ENCODE measurements at places on chromosomes 4 and X.

DNA sequence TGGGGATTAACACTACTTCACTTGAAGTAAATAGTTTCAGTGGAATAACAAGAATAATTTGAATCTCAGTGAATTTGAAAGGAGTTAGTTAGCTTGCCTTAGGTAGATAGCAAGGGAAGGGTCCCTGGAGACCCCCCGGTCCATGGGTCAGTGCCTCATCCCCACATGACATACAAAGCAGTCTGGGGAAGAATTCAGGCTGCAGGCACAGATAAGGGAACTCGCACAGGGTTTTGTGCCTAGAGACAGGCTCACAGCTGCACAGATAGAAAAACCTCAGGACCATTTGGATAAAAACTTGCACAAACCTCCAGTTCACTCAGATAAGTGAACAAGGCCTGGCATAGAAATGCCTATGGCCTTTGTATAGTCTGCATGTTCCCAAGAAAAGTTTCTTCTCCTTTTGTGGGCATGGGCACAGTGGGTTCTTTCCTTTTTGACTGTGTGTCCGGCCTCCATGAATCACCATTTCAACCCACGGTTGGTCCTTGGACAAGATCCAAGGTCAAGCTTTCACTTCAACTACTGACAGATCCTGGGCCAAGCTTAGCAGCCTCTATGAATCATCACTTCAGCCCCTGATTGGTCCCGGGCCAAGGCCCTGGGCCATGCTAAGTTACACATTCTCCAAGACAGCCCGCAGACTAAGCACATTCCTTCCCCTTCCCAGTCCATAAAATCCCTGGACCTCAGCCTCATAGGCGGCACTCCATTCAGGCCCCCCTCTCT is 108.3 kb upstream of the KLHL4 start:
- DNase-seq, result no peak

DNA sequence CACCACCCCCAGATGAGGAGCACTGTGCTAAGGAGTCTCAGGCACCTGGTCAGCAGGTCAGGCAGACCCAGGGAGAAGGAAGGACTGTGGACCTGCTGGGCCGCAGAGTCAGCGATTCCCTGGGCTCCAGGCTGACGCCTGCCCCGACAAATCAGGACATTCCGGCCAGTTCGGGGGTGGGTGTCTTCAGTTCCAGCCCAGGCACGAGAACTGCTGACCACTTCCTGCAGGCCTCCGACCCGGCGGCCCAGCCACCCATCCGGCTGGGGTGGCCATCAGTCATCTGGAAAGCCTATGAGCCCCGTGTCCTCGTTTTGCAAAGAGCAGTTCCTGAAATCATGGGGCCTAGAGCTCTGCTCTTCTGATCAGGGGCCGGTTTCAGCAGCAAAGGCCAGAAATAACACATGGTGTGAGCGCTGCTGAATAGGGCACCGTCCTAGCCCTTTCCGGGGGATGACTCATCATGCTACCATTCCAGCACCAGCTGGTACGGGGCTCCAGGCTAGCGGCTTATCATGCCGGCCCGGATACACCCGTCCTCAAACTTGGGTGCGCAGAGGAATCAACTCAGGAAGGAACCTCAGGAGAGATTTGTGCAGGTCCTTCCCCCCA is 7.8 kb upstream of the SH3TC1 start:
- DNase-seq, result no peak

- DNase-seq, result no peak
Measured at GRCh38 chr4:39042366-39042765, 10.2 kb upstream of the TMEM156 start.

DNA sequence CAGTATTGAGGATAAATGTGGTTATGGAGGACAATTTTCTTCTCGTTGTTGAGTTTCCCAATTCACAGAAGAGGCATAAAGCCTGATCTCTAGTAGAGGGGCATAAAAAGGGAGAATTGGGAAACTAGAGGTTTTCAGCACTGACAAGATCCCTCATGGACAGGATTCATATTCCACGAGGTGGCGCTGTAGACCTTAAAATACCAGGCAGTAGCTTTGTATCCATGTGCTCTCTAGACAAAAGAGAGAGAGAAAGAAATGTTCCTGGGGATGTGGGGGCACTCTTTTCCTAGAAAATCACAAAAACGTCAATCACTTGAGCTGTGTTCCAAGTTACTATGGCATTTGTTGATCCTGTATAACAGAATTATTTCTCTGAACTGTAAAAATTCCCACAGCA is 128.3 kb downstream of the MAGEE1 start:
- DNase-seq, result no peak

DNA sequence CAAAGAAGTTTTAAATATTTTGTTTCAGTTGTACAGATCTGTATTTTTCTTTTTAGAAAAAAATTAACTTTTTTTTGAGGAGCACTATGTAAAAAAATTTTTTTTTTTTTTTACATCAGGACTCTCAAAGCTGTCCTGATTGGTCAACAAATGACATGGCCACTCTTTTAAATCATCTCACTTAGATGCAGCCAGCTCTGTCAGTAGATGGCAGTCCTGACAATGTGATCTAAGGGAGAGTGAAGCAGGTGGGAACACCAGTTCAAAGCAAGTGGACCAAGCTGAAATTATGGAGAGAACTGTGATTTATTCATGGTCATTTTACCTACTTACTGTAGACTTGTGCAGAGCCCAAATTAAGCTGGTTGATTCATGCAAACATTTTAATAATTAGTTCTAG is 174.7 kb upstream of the GPRIN3 start:
- DNase-seq, result peak; percentile 46

- DNase-seq, result no peak
Measured at GRCh38 chr4:11004818-11005217, 320.2 kb upstream of the CLNK start.

DNA sequence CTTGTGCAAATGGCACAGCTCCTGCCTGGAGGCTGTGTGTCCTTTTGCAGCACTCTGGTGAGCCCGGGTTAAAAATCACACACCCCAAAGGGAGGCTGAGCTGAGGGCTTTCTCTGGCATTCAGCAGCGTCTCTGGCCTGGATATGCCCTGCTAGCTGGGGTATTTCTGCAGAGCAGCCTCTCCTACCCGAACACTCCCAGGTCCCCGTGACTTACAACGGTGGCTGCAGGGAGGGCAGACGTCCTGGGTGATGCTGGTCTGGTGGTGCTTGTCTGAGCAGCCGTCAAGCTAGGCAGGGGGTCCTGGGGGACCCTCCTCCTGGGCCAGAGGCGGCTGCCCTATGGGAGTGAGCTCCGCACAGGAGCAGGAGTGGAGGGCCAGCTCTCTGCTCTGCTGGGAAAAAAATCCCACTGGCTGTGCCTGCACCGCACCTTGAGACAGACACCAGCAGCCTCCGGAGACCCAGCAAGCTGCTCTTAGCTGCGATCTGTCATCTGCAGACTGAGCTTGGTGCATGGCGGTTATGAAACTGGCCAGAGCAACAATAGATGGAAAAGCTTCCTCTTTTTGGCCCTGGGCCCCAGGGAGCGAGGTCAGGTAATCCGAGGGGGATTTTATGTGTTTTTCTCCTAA is 41.3 kb upstream of the ASMTL start:
- DNase-seq, result no peak

DNA sequence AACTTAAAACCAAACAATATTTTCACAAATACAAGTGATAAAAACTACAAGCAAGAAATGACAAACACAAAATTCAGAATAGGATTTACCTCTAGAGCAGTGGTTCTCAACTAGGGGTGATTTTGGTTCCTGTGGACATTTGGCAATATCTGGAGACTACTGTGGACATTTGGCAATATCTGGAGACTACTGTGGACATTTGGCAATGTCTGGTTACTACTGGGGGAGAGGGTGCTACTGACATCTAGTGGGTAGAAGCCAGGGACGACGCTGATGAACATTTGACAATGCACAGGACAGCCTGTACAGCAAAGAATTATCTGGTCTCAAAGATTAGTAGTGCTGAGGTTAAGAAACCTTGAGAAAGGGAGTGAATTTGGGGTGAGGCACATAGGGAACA is 169.8 kb downstream of the CLCN4 start:
- DNase-seq, result no peak

GRCh38 chr4:31674313-31674947 is 954.3 kb downstream of the PCDH7 start:
- DNase-seq, result no peak

DNA sequence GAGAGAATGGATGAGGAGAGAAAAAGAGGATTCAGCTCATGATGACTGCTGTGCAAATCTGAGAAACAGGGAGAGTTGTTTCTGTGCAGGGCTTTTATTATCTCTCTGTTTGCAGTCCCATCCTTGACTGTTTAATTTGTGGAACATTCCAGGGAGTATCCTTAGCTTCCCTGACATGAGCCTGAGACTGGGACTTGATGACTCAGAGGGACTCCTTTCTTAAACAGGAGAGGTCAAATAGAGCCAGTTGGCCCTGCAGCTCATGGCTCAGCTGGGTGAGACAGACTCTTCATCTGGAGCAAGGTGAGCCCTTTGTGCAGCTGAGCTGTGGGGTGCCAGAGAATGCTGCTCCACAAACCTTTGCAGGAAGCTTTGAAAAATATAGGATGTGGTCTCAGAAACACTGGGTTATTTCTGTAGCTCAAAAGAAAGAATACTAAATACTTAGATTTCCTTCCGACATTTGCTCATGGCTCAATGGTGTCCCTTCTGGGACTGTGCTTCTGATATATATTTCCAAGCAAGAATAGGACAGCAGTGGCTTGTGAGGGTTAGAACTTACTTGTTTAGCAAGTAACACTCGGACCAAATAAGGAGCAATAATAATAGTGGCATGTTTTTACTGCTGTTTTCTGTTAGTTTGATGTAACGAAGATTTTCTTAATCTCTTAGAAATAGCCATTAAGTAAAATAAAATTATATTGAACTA is 14.5 kb downstream of the ARHGAP24 start:
- no peak for DNase-seq

DNA sequence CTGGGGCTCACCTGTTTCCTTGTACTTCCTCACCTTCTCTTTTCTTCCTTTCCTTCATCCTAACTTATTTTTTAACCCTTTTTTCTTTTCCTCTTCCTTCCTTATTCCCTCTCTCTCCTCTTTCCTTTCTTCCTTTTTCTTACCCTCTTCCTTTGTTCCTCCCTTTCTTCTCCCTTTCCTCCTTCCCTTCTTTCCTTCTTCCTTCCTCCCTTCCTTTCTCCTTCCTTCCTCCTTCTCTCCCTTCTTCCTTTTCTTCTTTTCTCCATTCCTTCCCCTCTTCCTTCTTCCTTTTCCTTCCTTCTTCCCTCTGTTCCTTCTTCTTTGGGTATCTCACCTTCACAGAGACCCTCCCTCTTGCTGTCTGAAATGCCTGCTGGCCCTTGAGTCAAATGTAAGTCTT is 22.1 kb upstream of the CBR4 start:
- DNase-seq, result no peak

GRCh38 chr4:42806303-42806835 is 86.1 kb upstream of the GRXCR1 start:
- DNase-seq, result no peak

DNA sequence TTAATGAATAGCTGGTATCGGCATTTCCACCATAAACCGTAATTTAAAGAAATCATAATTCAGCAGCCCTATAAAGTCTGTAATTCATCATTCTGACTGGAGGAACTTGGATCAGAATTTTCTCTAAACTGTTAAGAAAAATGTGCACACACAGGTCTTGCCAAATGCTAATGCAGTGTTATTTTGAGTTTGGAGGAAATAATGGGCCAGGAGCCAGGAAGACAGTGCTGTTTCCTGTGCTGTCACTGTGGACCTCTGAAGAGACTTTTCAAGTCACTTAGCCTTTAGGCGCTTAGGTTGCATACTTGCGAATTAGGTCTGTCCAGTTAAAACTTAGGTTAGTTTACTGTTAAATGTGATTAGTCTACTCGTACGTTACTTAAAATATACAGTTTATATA is 137.5 kb upstream of the ANXA3 start:
- no peak for DNase-seq

GRCh38 chr4:43331226-43332051 is 438.9 kb downstream of the GRXCR1 start:
- no peak for DNase-seq

- no peak for DNase-seq
Measured at GRCh38 chr4:24507439-24507838, 76.9 kb downstream of the DHX15 start.

DNA sequence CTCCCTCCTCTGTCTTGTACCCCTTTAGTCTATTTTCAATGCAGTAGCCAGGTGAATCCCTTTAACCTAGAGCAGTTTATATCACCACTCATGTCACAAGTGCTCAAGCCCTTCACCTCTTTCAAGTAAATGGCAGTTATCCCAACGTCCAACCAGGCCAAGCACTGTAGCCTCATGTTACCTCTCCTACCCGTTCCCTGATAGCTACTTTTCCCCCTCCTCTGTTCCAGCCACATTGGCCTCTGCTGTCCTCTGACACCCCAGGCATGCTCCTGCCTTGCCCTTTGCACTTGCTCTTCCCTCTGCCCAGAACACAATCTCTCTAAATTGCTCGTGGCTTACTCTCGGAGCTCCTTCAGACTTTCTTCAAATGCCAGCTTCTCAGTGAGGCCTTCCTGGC is 15.2 kb downstream of the GUCY1B1 start:
- no peak for DNase-seq

DNA sequence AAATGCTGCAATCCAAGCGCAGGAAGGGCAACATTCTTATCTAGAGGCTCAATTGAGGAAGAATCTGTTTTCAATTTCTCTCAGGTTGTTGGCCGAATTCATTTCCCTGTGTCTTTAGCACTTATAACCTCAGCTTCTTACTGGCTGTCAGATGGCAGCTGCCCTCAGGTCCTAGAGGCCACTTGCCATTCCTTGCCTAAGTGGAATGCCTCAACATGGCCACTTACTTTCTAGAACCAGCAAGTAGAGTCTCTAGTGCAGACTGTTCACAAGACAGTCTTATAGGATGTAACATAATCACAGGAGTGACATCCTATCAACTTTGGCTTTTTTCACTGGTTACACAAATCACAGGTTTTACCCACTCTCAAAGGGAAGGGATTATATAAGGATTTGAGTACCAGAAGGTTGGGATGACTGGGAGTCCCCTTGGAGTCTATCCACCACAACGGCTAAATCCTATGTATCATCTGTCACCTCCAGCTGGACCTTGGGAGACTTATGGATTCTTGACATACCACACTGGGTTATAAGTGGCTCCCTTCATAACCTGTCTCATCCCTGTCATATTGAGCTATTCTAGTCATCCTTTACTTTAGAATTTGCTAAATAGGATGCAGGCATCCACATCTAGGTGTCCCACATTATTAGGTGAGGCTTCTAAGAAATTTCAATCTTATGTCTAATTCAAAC is 297.9 kb upstream of the CTSO start:
- no peak for DNase-seq

GRCh38 chr4:139410312-139410711 is 43.6 kb upstream of the RAB33B start:
- DNase-seq, result no peak

- DNase-seq, result no peak
Measured at GRCh38 chr4:72665171-72665968, 96.3 kb upstream of the ADAMTS3 start.

All from NCI-H1092 (cell line).